ENCODE measurements at places on chromosomes 3 and 15. TPM values are rescaled to one million over a fixed set of nuclear protein-coding genes. Genes with fewer than 3 reads are reported as not detected.

DNA sequence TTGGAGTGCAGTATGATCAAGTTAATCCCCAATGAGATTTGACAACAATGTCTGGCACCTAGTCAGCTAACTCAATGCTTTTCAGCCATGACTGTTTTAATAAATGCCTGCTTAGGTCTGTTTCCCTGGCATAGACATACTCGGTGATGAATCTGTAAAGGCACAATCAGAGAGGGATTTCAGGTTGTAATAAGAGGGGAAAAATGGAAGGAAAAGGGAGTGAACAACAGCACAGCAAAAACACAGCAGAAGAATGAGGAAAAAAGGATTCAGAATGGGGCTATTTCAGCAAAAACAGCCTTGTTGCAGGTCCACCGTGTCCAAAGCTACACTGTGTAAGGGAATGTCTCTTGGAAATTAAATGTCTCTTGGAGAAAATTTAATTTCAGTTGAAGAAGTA lies 19.3 kb upstream of the CHD2 start:
- DNase-seq = no peak

- no peak for DNase-seq
These were observed 49.5 kb upstream of the PDZRN3 start for GRCh38 chr3:73674280-73674679.

SLC30A4 gene
- total RNA-seq = 17.1 TPM

DNA sequence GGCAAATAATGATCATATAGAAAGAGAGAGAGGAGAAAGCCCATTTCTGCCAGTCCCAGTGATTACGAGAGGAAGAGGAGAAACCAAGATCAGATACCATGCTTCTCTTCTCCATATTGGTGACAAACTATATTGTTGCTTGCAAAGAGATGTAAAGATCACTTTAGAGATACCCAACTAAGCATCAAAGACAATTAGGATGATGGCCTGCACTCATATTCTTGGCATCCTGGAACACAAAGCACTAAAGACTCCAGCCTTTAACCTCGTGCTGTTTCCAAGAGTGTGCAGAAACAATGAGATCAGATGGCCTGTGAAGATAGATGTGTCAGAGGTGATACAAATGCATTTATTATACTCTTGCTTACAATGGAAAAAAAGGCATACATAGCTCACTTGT lies 170.7 kb upstream of the TP63 start:
- no peak for DNase-seq

DNA sequence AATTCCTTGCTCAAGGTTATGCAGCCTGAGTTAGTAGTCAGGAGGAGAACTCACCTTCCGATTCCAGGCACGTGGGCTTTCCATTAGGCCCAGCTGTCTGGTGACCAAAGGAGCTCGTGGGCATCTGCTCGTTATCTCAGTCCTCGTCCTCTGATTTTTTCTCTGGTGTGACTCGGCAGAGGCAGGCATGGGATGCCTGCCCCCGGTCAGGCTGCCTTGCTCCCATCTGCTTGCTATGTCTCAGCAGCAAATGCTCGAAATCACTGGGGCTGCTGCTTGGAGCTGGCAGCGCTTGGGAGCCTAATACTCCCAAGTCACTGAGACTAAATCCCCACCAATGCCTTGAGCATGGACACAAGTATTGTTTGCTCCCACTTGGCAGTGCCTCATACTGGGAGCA lies 84.5 kb upstream of the NMNAT3 start:
- no peak for DNase-seq

Measured in dorsolateral prefrontal cortex (tissue), 122 donors.